ENCODE measurements at places on chromosomes 3 and 15.

DNA sequence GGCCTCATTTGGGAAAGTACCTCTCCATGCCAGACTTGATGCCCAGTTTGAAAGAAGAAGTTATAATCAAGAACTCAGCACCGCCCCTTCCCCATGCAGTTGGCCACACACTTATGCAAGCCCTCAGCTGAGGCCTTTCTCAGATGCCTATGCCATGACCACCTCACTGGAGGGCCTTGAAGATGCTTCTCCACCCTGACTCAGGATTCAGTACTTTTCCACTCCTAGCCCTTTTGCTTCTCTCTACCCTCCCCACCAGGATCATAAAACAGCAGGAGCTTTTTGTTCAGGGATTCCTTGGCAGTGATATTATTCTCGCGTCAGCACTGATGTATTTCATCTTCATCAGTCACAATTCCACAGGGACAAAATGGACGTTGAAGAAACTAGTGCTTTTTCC, 313.5 kb downstream of the PYDC2 start:
- no peak for DNase-seq

- no peak for DNase-seq
Measured at GRCh38 chr15:56094171-56094570, 100.8 kb upstream of the NEDD4 start.

- DNase-seq, result no peak
Measured at GRCh38 chr3:186236357-186237020, 125.5 kb downstream of the DGKG start.

DNA sequence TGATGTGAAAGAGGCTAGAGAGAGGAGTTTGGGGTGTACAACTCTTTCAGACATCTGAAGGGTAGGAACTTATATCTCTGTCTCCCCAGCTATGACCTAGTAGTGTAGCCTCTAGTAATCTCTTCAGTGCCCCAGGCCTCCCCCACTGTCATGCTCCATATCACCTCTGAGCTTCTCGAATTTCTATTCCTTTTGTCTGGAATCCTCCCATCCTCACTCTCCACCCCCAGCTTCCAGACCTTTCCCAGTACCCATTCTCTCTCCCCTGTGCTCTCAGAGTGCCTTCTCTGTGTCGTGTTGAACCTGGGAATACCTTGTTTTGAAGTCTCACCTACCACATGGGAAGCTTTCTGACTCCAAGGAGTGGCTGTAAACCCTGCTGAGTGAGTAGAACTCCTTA, 3.6 kb upstream of the RBPMS2 start:
- no peak for DNase-seq

- DNase-seq, result no peak
Measured at GRCh38 chr3:181329024-181329423, 339.5 kb upstream of the DNAJC19 start.

- no peak for DNase-seq
Measured at GRCh38 chr3:195169011-195169649, 101.8 kb downstream of the XXYLT1 start.

- DNase-seq, result no peak
Measured at GRCh38 chr3:197253238-197253947, 45.0 kb downstream of the DLG1 start.

DNA sequence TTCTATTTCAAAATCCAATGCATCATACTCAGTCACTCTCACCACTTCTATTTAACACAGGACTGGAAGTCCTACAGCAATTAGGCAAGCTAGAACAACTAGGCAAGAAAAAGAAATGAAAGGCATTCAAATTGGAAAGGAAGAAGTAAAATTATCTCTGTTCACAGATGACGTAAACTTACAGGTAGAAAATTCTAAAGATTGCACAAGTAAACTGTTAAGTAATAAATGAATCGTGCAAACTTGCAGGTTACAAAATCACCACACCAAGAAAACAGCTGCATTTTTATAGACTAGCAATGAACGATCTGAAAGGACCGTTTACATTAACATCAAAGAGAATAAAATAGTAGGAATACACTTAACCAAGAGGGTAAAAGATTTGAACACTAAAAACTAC, 36.2 kb downstream of the CHST2 start:
- no peak for DNase-seq

GRCh38 chr3:15332405-15333098, at the start of gene SH3BP5:
Gene SH3BP5, minus strand, starts transcription at chr3:15332586. Its CDS starts 178 bp downstream, at chr3:15332408.
- peak; percentile 29 for DNase-seq

- no peak for DNase-seq
Measured at GRCh38 chr3:14949126-14949525, 1.7 kb downstream of the NR2C2 start.

DNA sequence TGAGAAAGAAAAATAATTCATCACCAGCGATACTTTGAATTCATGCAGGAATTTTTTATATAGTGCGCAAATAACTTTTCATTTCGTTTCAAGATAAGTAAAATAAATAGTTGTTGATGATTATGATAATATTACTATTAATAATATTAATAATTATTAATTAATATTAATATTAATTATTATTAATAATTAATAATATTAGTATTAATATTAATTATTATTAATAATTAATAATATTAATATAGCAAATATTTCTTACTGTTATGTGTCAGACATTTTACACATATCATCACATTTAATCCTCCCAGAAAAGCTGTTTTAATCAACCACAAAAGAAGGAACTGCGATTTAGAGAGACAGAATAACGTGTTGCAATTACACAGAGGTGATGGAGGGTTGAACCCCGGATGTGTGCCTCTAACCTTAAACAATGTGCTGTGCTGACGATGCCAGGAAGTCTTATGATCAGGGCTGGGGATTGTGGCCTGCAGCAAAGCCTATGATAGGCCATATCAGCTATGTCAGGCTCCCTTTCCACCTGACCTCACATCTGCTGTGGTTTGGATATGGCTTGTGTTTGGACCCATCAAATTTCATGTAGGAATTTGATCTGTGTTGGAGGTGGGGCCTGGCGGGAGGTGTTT, 263.5 kb upstream of the NR2F2 start:
- DNase-seq, result no peak

DNA sequence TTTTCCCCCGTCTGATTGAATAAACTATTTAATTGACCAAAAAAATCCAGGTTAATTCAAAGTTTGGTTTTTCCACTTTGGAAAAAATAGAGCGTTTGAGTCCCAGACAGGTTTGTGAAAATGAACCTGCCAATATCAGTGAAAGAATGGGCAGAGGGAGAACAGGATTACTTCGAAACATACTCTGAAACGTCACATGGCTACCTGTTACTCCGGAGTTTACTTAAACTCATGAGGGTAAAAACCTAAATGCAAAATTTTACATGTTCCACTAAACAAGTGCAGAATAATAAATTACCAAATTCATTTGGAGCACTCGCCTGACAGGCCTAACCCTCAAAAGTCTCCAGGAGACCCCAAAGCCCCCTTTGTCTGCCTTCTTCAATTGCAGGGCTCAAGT, 419.9 kb downstream of the MECOM start:
- DNase-seq, result no peak

GRCh38 chr3:50453907-50454306, 49.5 kb downstream of the CACNA2D2 start:
- DNase-seq, result no peak

DNA sequence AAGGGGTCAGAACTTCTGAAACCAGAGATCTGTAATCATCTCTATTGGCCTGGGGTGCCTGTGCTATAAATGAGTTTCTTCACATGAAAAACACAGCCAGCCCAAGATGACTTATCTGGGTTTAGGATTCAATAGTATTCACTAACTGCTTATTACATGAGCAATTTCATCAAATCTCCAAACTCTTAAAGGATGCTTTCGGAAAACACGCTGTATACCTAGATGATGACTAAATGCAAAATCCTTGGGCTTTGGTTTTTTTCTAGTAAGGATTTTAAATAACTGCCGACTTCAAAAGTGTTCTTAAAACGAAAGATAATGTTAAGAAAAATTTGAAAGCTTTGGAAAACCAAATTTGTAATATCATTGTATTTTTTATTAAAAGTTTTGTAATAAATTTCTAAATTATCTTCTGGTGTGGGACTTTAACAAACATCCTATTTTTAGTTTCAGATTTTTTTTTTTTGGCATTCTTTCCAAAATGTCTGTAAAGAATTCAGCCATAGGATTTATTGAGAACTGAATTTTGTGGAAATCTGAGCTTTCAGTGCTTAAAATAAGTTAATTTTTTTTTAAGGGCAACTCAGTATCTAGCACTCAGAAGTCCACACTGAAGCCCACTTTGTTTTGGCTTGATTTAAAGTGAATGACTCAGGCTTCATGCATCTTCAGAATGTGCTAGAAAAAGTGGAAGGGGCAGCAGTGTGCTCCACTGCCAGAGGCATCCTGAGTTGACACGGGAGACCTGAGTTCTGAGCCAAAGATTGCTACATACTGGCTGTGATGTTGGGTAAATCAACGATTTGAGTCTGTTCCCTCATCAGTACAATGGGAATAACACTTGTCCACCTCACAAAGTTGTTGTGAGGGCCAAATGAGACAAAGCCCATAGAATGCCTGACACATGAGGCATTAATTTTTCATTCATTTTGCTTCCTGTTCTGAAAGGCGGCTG, 18.7 kb downstream of the TMEM43 start:
- DNase-seq, result no peak

GRCh38 chr3:108106449-108106848, 15.6 kb upstream of the CD47 start:
- DNase-seq, result peak; percentile 25

DNA sequence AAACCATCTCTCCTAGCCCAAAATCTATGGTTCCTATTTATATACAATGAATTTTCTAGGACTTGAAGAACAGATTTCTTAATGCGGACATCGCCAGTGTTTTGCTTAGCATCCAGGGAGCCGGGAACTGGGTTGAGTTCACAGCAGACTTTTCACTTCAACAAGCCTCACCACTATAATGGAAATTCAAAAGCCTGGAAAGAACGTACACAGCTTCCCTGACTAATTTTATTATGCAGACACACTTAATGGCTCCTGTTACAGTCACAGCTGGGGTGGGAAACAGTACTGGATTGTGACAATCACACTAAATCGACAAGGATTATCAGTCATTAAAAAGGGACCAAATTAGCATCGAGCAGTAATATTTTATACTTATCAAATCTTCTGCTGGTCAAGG, 129.2 kb upstream of the BNIP2 start:
- no peak for DNase-seq

DNA sequence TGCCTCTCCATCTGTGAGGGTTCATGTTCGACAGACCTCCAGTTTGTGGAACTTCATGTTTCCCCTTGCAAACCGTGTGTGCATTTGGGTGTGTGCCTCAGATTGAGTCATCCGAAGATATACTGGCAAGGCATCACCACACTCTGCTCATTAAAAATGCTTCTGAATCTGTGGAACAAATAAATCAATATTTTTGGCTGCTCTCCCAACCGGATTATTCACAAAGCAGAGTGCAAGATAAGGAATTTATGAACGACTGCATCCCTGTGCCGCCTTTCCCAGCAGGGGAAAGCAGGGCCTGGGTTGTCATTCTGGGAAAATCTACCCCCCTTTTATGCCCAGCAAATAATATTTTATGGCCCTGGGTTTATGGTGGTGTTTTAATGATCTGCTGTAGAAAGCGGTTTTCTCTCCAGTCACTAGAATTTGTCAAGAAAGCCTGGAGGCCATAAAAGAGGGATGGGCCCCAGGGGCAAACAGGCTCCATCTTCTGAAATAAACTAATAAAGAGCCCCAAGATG, 4.2 kb upstream of the WNT5A start:
- no peak for DNase-seq

DNA sequence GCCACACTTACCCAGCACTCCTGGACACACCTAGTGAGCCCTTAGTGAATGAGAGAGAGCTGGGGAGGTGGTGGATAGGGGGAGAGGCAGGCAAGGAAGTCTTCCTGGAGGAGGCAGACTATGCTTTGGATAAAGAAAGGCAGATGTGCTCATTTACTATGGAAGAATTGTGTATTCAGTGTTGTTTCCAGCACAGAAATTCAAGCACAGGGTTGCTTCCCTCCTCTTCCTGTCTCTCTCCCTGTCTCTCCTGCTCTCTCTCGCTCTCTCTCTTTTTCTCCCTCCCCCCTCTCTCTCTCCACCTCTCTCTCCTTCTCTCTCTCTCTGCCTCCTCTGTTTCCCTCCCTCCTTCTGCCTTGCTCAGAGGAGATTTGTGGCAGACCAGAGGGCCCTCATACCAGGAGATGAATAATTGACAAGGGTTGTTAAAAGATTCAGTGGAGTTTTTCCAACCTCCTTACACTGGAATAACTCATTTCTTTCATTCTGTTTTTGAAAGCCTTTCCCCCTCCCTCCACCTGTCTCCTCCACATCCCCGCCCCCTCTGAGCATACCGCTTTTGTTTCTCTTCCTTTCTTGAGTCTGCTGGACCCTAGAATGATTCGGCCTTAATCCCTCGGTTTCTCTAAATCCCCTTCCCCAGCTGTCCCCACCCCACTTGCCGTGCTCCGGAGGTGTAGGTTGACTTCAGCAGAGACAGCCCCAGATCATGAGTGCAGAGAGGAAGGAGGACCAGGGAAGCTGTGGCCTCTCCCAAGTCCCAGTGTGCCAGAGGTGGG, 65.6 kb downstream of the CCDC33 start:
- no peak for DNase-seq

DNA sequence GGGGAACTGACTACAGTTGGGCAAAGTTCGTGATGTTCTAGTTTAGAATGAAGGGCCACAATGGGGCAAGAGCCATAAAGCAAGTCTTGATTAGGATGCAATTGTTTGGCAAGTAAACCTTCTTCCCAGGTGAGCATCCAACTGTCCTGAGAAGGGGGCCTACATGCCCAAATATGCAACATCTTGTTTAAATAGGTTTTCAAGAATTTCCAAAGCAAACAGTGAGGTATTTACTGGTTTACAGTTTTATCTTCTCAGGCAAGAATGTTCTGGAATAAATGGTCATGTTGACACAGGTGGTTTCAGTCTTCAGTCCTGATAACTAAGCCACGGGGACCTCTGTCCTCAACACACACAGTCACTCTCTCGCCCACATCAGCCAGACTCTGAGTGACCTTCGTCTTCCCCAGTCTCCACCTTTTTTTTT, 90.3 kb upstream of the FAM174B start:
- DNase-seq, result no peak

- no peak for DNase-seq
Measured at GRCh38 chr3:127033786-127034185, 50.9 kb downstream of the PLXNA1 start.

GRCh38 chr3:58383476-58383875, 50.2 kb downstream of the PDHB start:
- no peak for DNase-seq

DNA sequence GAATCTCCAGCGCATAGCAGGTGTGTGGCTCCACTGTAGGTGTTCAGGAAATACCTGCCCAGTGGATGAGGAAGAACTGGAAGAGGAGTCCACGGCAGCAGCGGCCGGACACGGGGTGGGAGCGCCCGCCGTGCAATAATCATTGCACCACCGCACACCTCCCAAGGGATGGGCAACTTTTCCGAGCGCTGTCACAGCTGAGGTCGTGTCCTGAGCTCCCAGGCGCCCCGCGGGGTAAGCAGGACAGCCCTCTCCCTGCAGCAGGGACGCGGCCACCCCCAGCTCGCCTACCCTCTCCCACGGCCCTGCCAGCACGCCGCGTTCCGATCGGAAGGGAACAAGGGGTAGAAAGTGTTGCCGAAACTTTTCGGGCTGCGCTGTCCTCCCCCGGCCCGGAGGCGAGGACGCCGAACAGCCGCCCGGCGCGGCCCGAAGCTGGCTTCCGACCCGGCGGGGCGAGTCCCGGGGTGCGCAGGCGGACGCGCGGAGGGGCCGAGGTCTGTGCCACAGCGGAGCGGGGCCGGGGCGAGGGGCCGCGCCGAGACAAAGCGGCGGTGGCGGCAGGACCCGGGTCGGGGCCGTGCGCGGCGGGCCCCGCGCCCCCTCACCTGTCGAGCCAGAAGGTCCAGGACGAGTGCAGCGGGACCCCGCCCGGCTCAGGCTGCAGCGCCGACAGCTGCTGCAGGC, 475 bp downstream of the EIF4E3 start:
- peak; percentile 9 for DNase-seq

- no peak for DNase-seq
Measured at GRCh38 chr3:100754563-100755334, 45.5 kb downstream of the TFG start.

Data from NCI-H2171 treated with DMSO at 0.1 percent for 48 hours (cell line).